ENCODE measurements at places on chromosomes 5 and 9.
A peak's percentile ranks its signal among the peaks of the same experiment; 100 is the strongest.

- DNase-seq = peak; percentile 44
Measured at GRCh38 chr9:99411068-99411467, 189.0 kb downstream of the SEC61B start.

DNA sequence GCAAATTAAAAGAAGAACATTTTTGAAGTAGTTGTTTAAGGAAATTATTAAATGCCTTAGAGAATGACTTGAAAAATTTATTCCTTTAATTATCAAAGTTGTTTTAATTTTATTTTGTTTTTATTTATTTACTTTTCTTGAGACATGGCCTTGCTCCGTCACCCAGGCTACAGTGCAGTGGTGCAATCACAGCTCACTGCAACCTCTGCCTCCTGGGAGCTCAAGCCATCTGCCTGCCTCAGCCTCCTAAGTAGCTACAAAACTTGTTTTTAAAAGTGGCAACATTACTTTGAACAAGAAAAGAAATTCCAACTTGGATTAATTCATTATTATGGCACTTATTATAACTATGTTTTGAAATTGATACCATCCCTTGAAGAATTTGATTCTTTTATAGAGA is 29.0 kb downstream of the CDO1 start:
- no peak for DNase-seq

DNA sequence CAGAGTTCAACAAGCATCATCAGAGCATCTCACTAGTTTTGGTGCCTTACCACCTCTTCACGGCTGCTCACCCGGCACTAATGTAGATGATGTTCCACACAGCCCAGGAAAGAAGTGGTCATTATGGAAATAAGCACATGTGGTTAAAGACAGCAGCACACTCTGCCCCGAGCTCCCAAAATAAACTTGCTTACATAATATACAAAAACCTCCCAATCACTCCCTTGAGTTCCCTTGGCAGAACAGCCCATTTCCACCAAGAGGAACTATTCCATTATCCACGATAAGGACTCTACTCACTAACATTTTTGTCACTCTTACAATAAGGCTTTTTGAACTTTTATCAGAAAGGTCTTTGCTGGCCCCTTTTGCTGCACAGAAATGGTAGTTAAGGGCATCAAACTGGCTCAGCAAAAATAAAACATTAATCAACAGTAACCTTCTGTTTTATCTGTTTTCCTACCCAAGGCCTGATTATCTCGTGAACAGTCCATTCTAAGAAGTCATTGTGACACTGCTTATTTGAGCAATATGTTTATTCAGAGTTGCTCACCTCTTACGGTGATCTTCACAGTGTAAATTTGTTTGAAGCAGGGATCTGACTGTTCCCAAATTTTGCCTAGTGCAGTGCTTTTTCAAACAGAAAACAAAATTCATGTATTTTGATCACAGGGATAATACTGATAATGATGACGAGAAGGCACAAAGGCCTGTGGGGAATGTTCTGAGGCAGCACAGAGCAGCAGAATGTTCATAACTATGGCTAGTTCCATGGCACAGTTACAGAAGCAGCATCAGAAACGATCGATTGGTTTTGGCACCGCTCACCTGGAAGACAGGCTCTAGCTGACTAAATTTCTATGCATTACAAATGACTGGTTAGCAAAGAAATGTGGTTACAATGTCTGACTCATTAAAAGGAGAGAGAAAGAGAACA is 399.8 kb upstream of the PIK3R1 start:
- peak; percentile 46 for DNase-seq

DNA sequence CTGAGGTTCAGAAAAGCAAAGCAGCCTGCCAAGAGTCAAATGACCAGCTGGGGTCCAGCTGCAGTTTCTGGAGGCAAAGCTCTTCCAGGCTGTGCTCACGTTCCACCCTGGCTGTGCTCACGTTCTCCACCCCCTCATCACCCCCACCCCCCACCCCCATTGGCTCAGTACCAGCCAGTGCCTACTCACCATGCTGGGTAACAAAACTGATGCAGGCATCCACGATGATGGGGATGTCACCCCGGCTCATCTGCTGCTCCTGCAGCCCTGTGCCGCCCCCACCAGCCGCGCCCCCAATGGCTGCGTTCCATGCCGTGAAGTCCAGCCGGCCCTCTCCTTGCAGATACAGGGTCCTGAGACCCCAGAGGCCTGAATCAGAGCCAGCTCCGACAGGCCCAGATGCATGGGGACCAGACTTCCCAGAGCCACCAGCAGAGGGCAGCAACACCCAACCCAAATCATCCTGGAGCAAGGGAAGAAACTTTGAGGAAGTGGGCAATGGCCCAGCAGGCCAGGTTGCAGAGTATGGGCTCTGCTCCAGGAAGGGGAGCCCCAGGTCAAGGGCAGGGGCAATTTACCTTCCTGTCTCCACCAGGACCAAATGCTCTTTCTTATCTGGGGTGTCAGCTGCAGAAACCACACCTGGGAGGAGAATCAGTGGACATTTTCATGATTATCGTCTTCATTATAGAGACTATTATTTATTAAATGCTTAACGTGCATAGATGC is 13.7 kb upstream of the FCHSD1 start:
- DNase-seq = peak; percentile 58

- no peak for DNase-seq
Measured at GRCh38 chr9:118104363-118104762, 400.2 kb downstream of the TLR4 start.

- no peak for DNase-seq
Measured at GRCh38 chr5:57486027-57486602, 3.5 kb upstream of the ACTBL2 start.

- DNase-seq = peak; percentile 93
Measured at GRCh38 chr5:118224546-118224945, 763.8 kb downstream of the DTWD2 start.

DNA sequence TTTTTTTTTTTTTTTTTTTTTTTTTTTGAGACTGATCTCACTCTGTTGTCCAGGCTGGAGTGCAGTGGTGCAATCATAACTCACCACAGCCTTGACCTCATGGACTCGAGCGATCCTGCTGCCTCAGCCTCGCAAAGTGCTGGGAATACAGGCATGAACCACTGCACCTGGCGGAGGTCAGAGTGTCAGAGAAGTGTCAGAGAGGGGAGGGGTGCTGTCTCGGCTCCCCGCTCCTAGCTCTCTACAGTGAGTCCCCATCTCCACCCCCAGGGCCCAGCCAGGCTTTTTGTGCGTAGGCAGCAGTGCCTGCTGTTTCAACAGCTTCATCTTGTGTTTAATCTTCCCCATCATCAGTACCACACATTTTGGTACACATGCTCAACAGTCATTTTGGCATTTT is 38.3 kb downstream of the SAR1B start:
- DNase-seq = no peak

GRCh38 chr5:31911291-31912265 is 262.5 kb downstream of the GOLPH3 start:
- DNase-seq = no peak

GRCh38 chr5:52853650-52854049 is 65.9 kb downstream of the ITGA1 start:
- DNase-seq = peak; percentile 82

- peak; percentile 14 for DNase-seq
Measured at GRCh38 chr9:86722706-86723075, 224.6 kb downstream of the GAS1 start.
